ENCODE measurements at places on chromosomes 2 and 18.

DNA sequence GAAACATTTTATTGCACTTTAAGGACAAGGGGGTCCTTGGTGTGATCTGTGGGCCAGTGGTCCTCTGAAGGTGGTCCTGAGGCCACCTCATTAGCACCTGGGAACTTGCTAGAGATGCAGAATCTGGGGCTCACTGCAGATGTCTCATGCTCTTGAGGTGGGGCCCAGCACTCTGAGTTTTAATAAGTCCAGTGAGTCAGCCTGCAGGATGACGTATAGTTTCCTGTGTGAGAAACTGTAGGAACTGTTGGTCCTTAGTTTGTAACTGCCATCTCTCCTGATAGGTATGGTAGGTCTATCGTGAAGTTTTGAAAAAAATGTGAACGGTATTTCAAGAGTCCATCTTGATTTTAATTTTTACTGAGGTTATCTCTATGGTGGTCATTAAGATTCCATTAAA lies 2.8 kb downstream of the TRPM8 start:
- no peak for DNase-seq

DNA sequence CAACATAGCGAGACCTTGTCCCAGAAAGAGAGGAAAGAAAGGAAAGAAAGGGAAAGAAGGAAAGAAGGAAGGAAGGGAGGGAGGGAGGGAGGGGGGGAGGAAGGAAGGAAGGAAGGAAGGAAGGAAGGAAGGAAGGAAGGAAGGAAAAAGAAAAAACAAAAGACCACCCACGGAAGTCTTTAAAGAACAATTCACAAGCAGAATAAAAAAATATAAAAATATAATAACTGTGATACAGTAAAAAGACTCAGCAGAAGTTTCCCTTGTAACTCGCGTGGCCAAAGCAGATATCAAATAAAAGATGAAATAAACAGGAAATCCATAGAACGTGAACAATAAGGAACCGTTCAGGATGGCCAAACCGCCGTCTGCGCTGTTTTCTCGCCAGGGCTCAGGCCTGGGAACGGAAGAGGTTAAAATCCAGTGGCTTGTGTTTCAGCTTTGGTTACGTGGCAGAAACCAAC lies 1.2 kb upstream of the SLC1A4 start:
- DNase-seq: no peak

DNA sequence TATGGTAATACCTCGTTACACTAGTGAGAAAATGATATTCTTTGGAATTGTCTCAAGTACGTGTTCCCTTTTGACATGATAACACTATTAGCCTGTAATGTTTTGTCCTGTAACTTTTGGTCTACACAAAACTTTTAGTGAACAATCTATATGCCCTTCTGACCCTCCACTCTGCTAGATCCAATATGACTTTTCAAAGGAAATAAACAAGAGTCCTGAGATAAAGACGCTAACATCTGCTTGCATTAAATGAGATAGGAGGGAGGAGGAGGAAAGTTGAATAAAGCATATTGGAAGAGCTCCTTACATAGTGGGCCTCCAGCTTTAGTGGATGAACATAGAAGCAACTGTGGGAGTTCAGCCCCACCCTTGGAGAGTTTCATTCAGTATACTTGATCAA lies 83.3 kb upstream of the CAVIN2 start:
- DNase-seq: no peak

DNA sequence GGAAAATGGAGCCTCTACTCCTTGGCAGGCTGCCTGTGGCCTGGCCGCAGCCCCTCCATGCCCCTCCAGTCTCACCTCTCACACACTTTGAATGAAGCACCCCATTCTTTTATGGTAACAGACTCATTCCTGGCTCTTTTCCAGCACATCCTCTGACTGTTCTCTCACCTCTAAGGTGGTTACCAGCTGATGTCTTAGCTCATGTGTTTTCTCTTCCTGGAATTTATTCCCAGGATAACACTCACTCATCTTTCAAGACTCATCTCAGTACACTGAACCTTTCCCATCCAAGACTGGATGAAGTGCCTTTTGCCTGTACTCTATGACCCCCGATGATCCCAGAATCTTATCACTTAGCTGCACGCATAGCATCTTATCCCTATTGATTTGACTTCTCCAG lies 50.6 kb downstream of the SLC9A4 start:
- DNase-seq: no peak

DNA sequence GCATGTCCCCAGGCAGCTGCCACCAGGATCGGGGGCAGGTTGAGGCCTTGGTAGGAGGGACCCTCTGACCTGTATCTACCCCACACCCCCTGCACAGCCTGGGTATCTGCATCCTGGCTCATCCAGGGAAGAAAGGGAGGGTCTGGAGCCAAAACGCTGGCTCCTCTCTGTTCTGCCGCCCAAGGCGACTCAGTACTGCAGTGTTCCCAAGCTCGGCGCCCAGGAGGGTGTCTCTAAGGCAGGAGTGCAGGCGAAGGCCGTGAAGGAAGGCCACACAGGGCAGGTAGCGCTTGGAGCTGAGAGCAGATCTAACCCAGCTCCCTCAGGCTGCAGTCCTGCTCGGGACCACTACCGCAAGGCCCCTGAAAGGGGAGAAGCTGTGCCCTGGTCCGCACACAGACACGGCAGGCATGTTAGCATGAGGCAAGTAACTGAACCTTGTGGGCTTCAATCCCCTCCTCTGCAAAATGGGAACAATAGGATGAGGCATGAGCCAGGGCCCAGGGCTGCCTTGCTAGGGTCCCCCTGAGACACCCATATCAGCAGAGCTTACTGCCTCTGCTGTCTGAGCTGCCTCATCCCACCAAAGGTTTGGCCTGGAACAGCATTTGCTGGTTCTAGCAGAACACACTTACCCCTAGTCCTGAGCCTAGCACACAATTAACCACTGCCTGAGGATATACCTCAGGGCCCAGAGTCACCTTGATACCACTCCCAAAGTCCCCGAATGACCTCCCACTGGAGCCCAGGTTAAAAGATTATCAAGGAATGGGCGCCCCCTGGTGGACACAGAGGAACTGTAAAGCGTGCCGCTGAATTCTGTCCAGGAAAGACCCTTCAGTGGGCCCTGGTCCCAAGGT lies 6.5 kb downstream of the PTMA start:
- peak; percentile 65 for DNase-seq
